ENCODE measurements at places on chromosomes 11 and 22.

GRCh38 chr11:7494086-7494745 is 8.9 kb downstream of the OLFML1 start:
- no peak for DNase-seq

DNA sequence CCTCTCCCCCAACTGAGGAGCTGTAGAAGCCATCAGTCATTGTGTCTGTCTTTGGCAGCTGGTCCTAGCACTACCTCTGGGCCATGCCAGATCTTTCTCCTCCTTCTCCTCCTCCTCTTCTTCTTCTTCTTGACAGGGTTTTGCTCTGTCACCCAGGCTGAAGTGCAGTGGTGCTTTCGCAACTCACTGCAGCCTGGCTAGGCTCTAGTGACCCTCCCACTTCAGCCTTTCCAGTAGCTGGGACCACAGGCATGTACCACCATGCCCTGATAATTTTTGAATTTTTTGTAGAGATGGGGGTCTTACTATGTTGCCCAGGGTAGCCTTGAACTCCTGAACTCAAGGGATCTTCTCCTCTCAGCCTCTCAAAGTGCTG is 50.1 kb upstream of the SHANK2 start:
- no peak for DNase-seq

GRCh38 chr22:32874976-32875375 is 73.5 kb downstream of the TIMP3 start:
- no peak for DNase-seq

- no peak for DNase-seq
These were observed 18.5 kb upstream of the MUC2 start for GRCh38 chr11:1055990-1056771.

GRCh38 chr22:50276143-50276542 is 6.0 kb upstream of the MAPK11 start:
- no peak for DNase-seq

DNA sequence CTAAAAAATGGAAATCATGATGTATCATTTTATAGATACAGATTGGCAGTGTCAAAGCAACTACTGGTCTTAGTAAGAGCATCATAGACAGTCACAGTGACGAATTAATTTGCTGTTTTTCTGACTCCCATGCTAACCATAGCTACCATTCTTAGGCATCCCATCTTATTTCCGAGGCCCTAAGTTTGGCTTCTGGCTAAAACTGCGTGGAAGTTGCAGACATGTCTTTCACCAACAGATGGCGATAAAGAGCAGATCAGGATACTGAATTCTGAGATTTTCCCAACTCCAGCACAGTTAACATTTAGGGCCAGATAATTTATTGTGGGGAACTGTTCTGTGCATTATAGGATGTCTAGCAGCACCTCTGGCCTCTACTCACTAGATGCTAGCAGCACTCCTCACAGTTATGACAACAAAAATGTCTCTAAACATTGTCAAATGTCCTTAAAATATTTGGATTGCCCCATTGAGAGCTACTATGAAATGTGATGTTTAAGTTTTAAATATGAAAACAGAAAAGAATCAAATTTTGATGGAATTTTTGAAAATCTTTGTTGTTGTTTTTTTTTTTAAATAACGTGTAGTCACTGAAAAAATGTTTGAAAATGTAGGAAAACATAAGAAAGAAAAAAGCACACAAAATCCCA is 16.3 kb downstream of the OR2AG2 start:
- no peak for DNase-seq

DNA sequence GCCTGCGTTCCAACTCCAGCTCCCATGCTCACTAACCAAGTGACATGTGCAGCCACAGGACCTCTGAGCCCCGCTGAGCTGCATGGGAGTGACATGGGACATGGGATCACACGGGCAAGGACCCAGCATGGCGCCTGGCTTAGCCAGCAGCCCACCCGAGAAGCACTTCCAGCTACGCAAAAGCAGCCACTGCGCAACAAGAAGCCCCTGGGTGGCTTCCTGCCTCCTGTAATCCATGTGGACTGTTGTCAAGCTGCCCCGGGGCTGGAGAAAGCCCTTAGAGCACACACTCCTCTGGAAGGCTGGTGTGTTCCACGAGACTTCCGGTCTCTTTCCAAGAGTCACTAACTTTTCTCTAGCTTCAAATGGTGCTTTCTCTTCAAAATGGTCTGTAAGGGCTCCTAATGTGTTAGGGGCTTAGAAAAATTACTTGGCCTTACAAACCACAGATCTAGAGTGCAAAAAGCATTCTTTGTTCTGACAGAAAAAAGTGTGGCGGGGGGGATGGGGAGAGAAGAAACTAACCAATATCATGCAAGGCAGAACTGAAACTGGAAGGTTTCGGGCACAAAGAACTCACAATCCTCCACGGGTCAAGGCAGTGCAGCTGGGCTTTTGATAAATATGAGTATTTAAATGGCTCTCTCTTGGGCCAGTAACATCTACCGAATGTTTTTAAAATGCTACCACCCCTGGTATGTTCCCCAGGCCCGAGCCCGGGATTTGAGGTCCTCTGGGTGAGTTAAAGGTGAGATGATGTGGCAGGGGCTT is 5.5 kb downstream of the C11orf24 start:
- no peak for DNase-seq

GRCh38 chr11:1073261-1073724 is 1.4 kb upstream of the MUC2 start:
- no peak for DNase-seq

DNA sequence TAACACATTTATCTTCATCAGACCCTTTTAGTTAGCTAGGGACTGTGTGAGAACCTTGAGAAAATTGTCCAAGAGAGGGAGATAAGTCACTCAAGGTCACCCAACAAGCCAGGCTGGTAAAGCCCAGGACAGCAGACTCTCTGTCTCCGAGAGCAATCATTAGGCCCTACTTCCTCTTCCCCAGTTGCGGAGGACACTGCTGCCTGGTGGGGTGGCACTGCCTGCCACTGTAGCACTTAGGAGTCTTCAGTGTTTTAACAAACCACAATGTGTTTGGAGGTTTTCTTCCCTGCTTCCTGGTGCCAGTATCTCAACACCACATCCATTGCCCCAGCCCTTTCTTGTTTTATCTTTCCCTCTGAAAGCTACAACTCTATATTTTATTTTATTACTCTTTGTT is 132.1 kb upstream of the LDLRAD3 start:
- DNase-seq, result no peak

- no peak for DNase-seq
These were observed 2.0 kb downstream of the MUS81 start for GRCh38 chr11:65862191-65862735.

DNA sequence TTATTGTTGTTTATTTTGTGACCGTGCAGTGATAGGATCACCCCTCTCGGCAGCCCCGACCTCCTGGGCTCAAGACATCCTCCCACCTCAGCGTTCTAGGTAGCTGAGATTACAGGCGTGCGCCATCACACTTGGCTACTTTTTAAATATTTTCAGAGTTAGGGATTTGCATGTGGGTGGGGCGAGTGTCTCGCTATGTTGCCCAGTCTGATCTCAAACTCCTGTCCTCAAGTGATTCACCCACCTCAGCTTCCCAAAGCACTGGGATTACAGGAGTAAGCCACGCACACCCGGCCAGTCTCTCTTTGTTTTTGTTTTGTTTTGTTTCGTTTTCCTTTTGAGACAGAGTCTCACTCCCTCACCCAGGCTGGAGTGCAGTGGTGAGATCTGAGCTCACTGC is 1.2 kb upstream of the INTS5 start:
- no peak for DNase-seq

- DNase-seq, result no peak
These were observed 435.5 kb downstream of the TBC1D22A start for GRCh38 chr22:47197773-47198500.

DNA sequence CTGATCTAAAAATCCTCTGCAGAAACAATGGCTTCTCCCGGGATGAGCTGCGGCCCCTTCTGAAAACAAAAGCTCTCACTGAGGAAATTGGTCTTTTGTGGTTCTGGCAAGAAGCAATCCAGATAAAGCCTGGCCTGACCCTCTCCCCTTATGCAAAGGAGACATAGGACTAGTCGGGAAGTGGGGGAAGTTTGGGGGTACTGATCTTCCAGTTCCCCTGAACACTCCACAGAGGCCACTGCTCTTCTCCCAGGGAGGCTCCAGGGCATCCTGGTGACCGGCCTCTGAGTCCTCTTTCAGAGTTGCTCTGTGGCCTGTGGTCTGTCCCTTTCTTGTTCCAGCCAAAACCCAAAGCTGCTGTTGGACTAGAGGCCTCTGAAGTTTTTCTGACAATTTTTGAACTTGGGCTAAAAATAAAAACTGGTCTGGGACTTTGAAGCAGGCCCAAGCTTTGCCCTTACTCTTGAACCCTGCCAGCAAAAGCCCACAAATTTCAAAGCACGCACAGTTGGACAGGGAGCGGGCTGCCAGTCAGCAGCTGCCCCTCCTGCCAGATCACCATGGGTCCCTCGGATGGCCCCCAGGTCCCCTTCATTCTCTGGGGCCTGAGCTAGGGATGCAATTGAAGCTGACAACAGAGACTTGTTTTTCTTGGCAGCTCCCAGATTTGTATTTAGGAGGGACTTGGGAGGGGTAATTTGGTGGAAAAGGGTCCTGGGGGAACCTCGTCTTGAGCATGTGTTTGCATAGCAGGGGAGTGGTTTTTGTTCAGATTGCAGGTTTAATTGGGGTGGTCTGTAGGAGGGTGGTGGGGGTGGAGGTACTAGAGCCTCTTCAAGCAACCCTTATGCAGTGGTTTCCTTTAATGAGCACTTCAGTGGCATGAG is 381.6 kb upstream of the CADM1 start:
- DNase-seq, result no peak

DNA sequence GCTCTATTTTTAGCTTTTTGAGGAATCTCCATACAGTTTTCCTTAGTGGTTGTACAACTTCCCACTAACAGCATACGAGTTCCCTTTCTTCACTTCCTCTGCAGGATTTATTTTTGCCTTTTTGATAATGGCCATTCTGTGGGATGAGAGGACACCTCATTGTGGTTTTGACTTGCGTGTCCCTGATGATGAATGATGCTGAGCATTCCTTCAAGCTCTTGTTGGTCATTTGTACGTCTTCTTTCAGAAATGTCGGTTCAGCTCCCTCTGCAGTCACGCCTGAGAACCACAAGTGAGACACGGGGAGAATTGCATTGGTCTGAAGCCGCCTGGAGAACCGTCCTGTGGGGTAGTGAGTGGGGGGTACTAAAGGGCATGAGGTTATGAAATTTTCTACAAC is 2.0 kb upstream of the KRTAP5-10 start:
- no peak for DNase-seq

DNA sequence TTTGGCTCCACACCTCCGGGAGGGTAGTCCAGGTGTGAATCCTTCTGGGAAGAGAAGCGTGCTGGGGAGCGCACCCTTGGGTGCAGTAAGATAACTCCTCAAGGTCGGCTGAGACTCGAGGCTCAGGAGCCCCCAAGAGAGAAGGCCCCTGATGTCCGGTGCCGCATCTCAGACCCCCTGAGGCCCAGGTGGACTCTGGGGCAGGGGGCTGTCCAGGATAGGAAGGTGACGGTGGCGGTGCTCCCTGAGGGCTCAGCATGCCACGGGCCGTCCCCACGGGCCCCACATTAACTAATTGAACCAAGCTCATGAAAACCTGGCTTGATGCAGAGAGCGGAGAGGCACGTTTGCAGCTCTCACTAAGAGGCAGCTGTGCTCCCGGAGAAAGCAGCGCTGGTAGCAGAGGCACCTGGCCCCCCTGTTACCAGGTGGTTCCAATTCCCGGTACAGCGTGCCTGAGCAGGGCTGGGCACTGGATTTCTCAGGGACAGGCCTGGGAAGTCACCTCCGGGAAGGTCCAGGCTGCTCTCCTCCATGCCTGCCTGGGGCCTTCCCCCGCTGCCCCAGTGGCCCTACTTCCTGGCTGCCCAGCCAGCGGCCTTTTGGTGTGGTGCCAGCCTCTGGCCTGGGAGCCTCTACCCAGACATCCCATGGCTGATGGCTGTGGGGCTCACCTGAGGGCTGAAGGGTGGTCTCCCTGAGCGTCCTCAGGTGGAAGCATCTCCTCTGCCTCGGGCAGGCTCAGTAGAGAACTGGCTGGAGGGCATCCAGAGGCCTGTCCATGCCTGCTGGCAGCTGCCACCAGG is 1.1 kb downstream of the KCNQ1 start:
- DNase-seq, result no peak

DNA sequence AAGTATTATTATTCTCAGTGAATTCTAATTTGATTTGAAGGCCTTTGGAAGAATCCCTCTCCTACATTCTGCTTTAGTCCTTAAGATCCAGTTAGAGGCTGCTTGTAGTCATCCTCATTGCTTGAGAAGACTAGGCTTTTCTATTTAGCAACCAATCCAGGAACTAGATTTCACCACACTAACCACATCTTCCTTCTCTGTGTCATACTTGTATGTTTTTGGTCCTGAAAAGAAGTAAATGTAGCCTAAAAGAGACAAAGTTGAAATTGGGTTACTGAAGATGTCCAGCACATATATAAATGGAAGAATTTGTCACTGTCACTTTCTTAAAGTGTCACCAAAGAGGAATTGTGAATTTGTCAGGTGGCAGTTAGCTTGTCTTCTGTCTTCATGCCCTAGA is 46.6 kb upstream of the MMP7 start:
- no peak for DNase-seq

- DNase-seq, result peak; percentile 81
These were observed 27.6 kb downstream of the TENM4 start for GRCh38 chr11:79413268-79413667.

Measured in brain pericyte (primary cell).